Muscle of arm (tissue), 14 donors: ENCODE measurements at places on chromosomes 13 and 19.

DNA sequence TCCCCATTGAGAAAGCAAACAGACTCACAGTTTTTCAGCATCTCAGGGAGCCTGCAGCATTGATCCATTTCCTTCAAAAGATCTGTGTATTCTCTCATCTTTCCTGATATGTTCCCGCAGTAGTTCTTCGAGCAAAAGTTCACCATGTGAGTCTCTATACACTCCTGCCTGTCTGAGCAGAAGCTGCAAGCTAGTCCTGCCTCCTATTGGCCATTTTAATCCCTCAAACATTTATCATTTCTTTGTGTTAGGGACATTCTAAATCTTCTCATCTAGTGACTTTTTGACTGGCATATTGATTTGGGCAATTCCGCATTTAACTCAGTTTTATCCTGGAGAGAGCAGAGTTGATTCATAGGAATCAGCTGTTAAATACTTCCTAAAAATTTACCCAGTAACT is 660.4 kb upstream of the KLF12 start:
- no peak for DNase-seq

GRCh38 chr13:61916483-61916882 is 500.8 kb upstream of the PCDH20 start:
- DNase-seq = no peak

- no peak for DNase-seq
These were observed 5.9 kb downstream of the HCN2 start for GRCh38 chr19:595326-596262.

DNA sequence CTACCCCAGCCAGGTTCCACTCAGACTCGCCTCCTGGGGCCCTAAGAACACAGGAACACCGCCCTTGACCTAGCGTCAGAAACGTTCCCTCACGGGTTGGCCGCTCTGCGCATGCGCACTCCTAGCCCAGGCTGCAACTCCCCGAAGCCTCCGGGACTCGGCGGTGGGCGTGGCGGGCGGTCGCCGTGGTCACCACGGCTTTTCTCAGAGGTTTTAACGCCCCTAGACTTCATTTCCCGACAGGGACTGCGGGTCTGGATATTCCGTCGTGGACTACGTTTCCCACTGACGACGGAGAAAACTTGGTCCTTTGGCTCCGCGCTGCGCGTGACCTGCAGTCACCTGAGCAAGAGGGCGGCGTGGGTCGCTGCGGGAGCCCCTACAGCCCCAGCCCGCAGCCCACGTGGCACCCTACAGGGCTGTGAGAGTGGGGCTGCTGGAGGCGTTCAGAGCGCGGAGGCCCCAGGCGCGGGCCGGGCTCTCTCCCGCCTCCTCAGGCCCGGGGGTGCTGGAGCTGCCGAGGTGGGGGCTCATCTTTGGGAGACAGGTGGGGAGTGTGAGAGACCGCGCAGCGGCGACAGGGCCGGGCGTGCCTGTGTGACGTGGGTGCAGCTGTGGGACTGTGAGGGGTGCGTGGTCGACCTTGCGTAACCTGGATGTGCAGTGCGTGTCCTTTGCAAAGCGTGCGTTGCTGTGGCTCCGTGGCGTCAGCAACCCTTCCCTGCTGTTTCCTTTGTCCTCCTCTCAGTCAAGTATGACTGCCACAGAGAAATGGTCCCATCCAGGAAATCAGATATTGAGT is 38.0 kb upstream of the ZNF573 start:
- peak; percentile 84 for DNase-seq

DNA sequence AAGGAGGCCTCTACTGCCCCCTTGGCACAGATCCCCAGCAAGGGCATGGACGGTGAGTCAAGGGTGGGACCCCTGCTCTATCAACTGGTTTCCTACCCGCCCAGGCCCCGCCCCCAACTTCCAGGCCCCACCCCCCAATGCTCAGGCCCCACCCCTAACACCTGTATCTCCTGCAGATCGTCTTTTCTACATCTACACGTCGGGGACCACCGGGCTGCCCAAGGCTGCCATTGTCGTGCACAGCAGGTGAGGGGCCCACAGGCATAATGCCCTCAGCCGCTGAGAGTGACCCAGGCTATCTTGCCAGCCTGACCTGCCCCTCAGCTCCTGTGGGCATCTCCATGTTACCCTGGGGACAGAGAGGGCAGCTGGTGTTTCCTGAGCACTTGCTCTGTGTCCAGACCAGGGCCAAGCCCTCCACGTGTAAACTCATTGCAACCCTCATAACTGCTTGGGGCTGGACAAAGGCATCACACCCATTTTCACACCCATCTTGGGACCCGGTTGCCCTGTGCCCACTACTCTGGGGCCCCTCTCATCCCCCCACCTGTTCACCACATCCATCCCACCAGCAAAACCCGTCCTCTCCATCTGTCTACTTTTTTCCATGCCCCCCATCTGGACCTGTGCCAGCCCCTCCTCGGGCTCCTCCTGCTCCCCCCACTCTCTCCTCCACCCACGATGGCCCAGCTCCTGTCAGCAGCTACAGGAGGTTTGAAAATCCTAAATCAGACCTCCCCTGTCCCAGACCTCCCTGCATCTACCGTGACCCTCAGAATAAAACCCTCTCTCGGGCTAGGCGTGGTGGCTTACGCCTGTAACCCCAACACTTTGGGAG is 17.2 kb downstream of the SLC27A1 start:
- DNase-seq = no peak

DNA sequence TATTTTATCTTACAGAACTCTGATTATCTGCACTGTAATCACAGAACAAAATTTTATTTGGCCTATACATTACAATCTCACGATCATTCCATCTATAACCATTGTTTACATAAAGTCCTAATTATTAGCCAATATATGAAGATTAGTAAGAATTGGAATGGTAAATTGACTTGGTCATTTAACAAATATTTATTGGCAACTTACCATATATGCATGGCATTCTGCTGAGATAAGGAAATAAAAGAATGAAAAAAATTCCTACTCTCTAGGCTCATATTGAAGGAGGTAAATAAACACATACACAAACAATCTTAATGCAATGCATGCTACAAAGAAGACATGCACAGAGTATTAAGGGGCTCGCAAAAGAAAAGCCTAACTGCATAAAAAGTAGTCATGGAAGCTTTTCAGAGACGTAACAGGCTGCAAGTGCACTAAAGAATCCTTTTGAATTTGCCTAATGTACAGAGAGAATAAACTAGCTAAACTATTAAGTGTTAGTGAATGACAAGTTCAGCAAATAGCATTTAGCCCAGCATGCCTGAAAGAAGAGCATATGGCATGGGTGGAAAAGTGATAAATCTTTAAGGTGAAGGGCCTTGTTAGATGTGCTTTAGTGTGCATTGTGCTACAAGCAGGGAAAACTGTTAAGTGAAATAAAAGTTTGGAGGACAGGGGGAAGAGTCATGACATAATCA is 1131.1 kb downstream of the PCDH9 start:
- DNase-seq = no peak

DNA sequence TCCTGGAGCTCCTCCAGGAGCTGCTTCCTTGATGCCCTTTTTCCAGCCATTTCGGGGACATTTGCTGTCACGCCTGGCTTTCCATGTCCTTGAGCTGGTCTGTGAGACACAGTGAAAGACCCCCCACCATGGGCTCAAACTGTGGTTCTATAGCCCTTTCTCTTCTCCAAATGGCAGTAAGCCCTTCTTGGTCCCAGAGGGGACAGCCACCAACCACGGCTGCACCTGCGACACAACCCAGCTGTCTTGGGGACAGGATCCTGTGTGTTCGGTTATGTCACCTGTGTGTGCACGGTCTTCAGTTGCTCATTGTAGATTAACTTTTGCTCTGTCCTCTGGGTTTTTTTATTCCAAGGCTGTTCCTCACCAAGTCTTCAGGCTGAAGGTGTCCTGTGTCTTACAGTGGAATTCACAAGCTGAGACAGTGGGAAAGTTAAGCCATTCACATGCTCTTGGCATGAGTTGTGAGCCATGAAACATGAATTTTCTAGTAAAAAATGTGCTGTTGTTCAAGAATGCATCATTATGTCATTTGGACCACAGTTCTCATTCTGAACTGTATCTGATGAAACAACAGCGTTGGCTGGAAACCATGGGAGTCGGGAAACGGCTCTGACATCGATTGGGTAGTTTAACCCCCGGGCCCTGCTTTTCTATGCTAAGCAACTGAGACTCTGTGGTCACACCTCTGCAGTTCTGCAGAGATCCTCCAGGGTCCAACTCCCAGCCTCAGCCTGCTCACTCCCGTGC is 129.5 kb upstream of the MCF2L start:
- DNase-seq = peak; percentile 59
